NCI-H1417 (cell line): ENCODE measurements at places on chromosomes 5 and 9.

DNA sequence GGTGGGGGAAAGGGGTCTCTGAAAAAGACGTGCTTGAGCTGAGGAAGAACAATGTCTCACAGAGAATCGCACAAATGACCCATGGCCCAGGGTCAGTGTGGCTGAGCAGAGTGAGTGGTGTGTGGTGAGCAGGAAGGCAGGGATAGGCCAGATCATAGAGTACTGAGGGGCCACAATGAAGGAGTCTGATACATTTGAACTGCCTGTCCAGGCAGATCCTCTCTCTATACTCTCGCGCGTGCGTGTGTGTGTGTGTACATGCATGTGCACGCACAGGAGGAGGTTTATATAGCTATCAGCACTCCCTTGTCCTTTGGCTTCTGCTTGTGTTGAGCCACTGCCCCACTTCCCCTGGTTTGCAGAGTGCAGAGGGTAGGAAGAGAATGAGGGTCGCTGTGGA, 294.0 kb downstream of the ZNF608 start:
- no peak for DNase-seq

GRCh38 chr9:133184971-133185370, 21.3 kb upstream of the GBGT1 start:
- DNase-seq = peak; percentile 91

- DNase-seq = no peak
Measured at GRCh38 chr5:125835293-125836172, 587.7 kb upstream of the GRAMD2B start.

DNA sequence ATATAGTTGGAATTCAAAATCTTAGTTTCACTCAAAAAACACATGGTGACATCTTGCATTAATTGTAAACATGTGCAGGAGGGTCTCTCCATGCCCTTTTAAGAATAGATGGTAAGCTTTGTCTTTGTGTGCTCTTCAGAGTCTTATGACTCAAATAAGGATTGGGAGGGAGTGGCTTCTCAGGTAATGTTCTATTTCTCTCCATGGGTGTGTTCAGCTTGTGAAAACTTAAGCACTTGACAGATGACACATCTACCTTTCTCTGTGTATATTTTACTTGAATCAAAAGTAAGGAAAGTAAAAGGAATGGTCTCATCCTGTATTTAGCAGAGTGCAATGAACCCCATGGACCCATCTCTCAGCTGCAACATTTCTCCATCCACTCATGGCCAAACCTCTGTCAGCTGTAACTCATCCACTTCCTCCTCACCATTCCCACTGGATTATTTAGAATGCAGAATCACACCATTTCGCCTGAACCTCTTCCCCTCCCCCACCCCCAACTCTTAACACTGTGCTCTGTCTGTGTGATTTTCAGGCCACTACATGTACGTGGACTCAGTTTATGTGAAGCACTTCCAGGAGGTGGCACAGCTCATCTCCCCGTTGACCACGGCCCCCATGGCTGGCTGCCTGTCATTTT, 82.1 kb downstream of the MAMDC2 start:
- no peak for DNase-seq

DNA sequence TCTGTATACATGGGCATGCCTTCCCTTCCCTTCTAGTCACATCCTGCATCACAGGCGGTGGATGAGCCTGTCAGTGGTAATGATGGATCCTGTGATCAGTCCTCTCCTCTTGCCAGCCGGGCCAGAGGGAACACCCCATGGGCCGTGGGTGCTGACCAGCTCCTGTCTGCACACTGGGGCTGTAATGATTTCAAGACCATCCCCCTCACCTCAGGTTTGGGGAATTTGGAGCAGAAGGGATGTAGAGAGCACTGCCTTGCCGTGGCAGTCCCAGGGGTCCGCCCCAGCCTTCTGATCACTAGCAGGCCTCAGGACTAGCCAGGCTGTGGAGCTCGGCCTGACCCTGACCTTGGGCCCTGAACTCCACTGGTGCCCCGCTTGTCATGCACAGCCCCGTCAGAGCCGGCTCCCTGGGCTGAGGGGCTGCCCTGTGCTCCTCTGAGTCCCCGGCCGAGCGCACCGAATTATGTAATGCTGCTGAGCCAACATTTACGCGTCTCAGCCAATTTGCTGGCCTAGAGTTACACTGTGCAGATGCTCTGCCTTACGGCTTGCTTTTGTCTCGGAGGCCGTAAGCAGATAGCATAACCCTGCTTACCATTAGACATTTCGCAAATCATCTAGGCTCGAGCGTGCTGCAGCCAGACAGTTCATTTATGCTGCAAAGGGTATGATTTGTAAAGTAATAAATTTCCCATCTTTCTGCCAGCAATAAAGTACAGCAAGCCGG, 155.3 kb downstream of the MACROH2A1 start:
- DNase-seq = no peak

DNA sequence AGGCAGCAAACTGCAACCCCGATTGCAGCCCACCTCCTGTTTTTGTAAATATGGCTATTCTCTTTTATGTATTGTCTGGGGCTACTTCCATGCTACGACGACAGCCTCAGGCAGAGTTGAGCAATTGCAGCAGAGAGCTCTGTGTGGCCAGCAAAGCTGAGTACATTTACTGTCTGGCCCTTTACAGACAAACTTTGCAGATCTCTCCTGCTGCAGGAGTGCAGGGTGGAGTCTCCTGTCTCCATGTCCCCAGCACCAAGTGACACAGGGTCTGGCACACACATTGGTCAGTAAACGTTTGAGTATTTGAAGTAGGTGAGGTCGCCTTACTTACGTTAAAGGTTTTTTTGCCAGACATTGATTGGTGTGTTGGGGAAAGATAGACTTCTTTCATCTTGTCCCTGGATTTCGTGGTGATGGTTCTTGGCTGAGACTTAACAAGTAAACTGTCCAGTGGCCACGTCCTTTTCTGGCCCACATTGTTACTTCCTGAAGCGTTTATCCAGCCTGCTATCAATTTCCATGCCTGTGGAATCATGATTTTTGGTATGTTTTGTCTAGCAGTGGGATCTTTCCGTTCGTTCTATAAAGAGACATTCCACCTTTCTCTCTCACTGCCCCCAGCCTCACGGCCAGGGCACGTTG, 27.2 kb downstream of the PRRC2B start:
- no peak for DNase-seq

DNA sequence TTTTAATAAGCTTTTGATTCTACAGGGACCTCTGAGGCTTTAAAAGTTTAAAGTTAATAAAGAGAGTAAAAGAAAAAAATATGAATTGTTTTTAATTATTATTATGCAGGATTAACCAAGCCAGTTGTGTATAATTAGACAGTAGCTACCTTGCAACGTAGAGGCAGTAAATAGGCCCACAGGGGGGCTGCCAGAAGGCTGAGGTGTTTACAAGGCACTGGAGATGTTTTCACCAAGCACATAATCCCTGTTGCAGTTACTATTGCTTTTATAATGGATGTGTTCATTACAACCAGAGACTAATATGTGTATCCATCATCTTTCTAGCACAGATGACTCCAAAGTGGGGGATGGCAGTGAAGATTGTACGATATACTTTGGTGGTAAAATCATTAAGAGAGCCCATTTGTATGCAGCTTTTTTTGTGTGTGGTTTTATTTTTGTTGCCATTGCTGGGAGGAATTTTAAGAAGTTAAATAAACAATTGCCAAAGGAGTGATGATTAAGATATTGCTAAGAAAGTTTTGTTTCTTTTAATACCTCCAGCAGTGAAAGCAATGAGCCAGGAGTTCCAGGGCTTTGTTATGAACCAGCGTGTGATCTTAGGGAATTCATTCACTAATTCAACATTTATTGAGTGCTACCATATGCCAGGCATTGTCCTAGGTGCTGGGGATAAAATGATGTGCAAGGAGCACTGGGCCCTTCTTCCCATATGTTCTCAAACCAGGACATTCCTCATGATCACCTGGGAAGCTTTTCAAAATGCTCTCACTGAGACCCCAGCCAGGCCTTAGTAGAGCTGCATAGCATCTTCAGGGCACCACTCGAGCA, 138.7 kb upstream of the EFNA5 start:
- DNase-seq = no peak

DNA sequence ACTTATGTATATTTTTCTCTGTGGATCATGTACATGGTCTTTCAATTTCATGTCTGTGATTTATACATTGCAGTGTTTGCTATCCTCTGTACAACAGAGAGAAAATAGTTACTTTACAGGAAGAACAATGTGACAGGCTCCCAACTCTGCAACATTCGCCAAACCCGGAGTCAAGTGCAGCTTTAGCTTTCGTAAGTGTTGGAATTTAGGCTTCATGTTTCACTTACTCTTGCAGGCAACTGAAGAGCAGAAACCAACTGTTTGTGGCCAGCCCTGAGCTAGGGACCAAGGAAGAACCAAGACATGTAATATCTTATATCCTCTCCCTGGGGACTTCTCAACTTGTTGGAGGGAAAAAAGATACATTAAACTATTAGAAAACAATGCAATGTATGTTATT, 147.9 kb downstream of the C5orf15 start:
- DNase-seq = peak; percentile 10

- DNase-seq = peak; percentile 85
Measured at GRCh38 chr9:128456613-128457061, 831 bp downstream of the ODF2 start.

DNA sequence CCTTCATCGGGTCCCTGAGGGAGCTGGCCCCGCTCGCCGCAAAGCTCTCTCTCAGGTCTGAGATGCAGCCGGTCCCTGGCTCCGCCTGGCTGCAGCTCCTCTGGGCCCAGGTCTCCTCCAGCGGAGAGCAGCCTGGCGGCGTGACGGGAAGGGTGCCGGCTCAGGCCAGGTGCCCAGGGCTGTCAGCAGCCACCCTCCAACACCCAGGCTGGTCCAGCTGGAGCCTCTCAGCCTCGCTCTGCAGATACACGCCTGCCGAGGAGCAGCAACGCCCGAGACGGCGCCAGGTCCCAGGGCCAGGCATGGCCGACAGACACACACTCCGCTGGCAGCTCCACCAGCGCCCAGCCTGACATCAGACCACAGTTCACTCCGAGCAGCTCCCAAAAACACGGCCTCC, 25.6 kb downstream of the FAM163B start:
- peak; percentile 56 for DNase-seq

- peak; percentile 67 for DNase-seq
Measured at GRCh38 chr5:157266286-157267007, 524 bp downstream of the CYFIP2 start.

GRCh38 chr5:168006456-168007130, 284.9 kb upstream of the WWC1 start:
- no peak for DNase-seq

- peak; percentile 61 for DNase-seq
Measured at GRCh38 chr5:177473443-177474001, at the start of gene DBN1. Gene DBN1 (minus strand): TSS chr5:177473634. CDS start chr5:177473521, 113 bp downstream.

- no peak for DNase-seq
Measured at GRCh38 chr9:87760529-87760928, 34.6 kb downstream of the CTSL start.

DNA sequence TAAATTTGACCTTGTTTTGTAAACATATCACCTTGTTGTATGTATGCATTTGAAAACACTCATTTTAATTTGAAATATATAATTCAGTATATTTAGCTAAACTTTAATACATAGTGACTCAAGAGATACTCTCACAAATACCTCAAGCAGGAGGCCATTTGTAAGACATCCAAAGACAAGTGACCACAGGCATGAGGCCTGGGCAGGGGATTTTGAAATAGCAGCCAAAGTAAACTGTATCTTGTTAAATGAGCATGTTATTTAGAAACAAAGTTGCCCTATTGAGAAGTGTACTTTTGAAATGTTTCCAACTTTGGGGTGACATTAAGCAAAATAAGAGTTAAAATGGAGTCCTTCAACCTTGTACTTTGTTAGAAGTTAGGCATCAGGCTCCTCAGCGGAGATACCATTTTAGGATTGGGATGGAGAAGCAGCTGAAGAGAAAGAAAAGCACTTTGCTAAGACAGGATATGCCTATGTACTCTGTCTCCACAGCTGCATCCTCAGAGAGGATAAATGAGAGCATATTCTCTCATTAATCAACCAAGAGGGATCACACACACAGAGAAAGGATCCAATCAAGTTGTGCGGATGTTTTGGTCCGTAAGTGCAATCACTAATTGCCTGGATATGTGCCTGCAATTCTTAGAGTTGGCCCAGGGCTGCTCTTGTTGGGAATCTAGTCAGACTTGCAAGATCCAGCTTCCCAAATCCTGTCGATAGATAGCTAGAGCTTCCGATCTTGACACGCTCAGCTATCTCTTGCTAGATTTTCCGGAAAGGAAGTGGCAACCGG, 157.5 kb upstream of the HAPLN1 start:
- no peak for DNase-seq

- no peak for DNase-seq
Measured at GRCh38 chr5:1760656-1761452, 38.8 kb downstream of the MRPL36 start.

DNA sequence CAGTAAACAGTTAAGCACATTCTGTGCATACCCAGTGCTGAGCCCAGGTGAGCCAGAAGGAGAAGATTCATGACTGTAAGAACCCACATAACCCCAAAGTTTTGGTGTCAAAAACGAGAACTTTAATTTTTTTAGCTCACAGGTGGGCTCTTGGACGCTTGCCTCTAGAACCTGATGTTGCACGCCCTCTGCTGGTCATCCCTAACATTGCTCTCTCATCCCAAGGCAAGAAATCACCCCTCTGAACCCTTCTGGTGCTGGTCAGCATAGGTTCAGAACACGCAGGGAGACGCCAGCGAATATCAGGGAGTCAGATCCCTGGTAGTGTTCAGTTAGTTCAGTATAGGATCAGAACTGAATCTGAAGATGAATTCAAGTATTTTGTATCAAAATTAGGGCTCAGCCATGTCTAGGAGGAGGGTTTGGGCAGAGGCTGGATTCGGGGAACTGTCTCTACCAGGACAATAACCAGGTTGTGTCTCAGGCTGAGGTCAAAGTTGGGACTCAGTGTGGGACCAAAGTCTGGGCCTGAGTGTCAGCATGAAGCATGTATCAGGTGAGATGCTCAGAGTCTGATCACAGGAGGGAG, 4.1 kb upstream of the DNAJB5 start:
- DNase-seq = peak; percentile 79

- no peak for DNase-seq
Measured at GRCh38 chr5:80479713-80480112, 8.2 kb upstream of the FAM151B start.

- no peak for DNase-seq
Measured at GRCh38 chr5:160230686-160231527, 1.6 kb downstream of the FABP6 start.

- peak; percentile 61 for DNase-seq
Measured at GRCh38 chr9:131590907-131591844, 45.9 kb downstream of the PRRT1B start.

GRCh38 chr5:40780199-40780598, 18.0 kb downstream of the PRKAA1 start:
- no peak for DNase-seq
